ENCODE measurements at places on chromosomes 11 and 22.

GRCh38 chr11:20388096-20389055 lies 860 bp downstream of the PRMT3 start:
- DNase-seq = no peak

DNA sequence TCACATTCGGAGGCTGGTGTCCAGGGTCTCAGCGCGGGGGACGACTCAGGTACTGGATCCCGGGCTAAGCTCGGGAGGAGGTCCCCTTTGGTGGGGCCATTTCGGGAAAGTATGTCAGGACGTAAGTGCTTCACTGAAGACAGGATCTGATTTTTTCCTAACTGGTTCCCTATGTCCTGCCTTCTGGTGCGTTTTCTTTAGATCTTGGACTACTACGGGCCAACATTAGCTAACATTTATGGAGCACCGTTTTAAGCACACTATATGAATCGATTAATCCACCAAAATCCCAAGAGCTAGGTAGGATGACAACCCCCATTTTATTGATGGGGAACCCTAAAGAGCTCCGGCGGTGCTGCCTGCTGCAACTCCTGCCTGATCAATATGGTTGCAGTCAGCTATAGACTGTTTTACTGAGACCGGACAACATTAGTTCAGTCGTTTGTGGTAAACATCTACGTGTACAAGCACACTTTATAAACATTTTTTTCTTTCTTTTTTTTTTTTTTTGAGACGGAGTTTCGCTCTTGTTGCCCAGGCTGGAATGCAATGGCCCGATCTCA lies 17.0 kb upstream of the WDR74 start:
- DNase-seq = no peak

- DNase-seq = no peak
These were observed 15.1 kb upstream of the CABP7 start for GRCh38 chr22:29704528-29705285.

DNA sequence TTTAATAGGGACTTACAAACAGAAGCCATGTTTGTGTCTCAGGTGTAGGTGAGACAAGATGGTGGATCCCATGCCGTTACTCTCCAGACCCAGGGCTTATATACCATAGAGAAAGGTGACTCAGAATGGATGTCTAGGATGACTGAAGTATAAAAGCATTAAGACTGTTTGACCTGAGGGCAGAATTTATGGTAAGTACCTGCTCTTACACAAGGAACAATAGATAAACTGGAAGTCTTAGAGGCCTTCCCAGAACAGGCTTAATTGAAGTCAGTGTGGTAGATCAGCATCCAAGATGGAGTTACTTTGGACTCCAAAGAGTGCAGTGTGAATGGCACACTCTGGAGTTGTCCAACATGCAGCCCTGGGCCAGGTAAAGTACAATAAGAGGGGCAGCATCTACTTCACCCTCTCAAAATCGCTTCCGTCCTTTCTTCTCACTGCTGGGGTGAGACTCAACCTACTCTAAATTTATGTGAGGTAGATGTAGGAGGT lies 387.0 kb upstream of the DDI1 start:
- DNase-seq = no peak

- DNase-seq = no peak
These were observed 24.9 kb downstream of the ZBTB16 start for GRCh38 chr11:114084414-114084813.

DNA sequence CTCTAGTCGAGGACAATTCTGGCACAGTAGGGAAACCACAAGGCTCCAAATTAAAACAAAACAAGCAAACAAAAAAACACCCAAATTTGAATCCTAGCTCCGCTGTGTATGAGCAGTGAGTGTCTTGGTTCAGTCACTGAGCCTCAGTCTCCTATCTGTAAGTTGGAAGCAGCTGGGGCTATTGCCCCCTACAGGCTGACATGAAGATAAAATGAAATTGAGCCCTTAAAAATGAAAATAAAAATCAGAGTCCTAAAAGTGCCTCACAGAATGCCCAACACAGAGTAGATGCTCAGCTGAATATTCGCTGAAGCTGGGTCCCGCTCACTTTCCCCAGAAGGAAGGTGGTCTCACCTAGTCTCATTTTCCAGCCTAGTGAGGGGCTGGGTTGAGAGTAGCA lies 65.2 kb downstream of the PDE2A start:
- no peak for DNase-seq

GRCh38 chr11:79396674-79397073 lies 44.2 kb downstream of the TENM4 start:
- no peak for DNase-seq

DNA sequence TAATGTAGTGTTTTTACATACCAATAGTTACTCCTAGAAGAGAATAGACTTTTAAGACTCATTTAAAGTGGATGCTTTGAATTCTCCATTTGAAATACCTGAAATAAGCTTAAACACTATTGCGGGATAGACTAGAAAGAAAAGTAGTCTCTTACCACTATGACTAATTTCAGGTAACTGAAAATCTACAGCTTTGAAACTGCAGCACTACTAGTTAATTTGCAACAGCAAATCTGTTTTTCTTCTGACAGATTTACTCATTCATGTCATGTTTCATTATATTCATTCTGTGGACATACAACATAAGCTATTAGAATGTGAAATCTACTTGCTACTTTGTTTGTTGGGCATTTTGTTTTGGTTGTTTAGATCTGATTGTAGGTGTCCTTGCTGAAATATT lies 153.6 kb downstream of the MAML2 start:
- no peak for DNase-seq

- DNase-seq = no peak
These were observed 4.9 kb upstream of the WNT11 start for GRCh38 chr11:76210931-76211851.

DNA sequence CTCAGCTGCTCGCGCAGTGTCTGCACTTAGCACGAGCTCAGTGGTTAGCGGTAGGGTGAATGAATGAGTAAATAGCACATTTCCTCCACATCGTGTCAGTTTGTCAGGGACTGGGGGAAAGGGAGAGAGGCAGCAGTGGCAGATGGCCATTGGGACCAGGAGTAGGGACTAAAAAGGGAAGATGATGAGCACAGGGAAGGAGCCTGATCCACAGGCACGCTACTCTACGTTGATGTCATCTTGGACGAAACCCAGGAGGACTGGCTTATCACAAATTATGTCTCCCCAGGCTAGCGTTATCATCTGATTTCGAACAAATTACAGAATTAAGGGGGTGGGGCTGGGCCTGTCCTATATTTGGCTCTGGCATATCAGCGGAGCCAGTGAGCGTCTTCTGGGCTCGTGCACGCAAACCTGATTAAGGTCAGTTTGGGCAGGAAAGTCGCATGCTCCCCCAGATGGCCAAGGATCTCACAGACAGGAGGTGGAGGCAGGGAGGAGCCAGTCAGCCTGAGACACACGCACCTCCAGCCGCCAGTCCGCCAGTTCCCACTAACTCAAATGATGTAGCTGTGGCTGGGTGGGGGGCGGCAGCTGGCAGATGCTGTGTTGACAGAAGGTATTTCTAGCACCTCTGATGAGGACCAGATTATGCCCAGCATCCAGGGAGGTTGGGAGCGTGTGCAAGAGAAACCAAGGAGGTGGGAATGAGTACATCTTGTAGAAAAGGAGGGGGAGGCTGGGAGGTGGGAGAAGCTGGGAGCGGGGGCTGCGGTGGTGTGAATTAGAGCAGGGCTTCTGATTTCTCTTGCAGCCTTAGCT lies 97.4 kb upstream of the PRDM11 start:
- no peak for DNase-seq

- no peak for DNase-seq
These were observed 7.2 kb upstream of the ZNF280A start for GRCh38 chr22:22527312-22527711.

DNA sequence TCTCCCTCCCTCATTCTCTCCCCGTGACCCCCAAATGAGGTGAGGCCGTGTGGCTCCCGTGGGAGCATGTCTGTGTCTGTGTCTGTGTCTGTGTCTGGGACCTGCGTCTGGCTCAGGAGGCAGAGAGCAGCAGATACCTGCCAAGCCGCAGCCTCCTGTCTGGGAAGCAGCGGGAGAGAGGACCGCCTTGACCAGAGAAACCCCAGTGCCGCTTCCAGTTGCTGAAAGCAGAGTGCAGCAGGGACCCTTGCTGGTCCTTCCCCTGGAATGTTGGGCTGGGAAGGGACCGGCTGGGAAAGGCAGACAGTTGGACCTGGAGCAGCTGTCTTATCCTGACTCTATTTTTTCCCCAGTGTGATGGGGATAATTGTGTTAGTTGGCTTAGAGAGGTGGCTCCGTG lies 525 bp downstream of the CSDC2 start:
- DNase-seq = no peak

- no peak for DNase-seq
These were observed 149.8 kb downstream of the MPPED1 start for GRCh38 chr22:43561415-43562178.

DNA sequence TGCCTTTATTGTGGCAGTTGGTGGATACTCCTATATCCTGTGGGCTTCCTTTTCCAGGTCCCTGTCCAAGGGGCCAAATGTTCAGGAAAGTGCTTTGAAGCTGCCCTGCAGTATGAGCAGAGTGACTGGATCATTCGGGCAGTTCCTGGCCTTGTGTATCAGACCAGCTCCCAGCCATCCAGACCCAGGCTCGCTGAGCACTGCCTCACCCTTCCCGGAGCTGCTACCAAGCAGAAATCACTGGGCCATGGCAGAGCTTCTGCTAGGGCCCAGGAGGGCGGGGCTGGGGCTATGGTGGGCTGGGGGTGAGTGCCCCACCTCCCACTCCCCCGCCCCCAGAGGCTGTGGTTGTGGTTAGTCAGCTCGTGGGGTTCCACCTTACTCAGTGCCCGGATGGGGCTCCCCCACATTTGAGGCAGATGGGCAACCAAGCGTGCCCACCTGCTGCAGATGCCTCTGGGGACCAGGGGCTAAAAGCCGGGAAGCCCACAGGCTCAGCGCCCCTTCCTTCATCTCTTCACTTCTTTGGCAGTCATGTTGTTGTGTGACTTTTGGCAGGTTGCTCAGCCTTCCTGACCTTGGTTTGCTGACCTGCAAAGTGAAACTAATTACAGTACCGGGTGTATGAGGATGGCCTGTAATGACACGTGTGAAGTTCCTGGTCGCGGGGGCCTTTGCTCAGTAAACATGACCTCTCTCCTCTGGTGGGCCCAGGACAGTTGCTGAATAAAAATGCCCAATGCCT lies 2.1 kb upstream of the LRRC32 start:
- DNase-seq = no peak

Measured in HFF-Myc (cell line).